ENCODE measurements at places on chromosomes 2 and 18.
A peak's percentile ranks its signal among the peaks of the same experiment; 100 is the strongest.

GRCh38 chr2:118014492-118014824 is 588 bp upstream of the CCDC93 start:
- DNase-seq = no peak

- DNase-seq = no peak
Observed at GRCh38 chr2:54497763-54498680, 41.9 kb downstream of the SPTBN1 start.

- no peak for DNase-seq
Observed at GRCh38 chr2:98269274-98269673, 77.0 kb upstream of the CNGA3 start.

- no peak for DNase-seq
Observed at GRCh38 chr18:76553715-76554546, 58.9 kb upstream of the ZNF516 start.

GRCh38 chr2:159792036-159792435 is 6.0 kb downstream of the CD302 start:
- no peak for DNase-seq

DNA sequence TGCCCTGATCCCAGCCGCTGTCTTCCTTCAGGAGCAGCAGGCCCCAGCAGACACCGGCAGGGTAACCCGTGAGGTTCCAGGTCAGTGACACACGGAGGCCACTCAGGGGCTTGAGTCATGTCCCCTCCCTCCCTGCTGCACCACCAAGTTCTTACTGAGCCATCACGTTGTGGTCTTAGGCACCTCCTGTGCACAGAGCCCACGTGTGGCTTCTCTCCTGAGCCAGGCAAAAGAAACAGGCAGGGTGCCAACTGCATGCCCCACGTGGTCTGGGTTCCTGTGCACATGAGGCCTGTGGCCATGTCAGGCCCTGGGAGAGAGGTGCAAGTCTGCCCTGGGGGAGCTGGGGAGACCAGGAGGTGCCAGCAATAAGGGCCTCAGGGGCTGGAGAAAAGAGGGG is 264.8 kb downstream of the KLHL29 start:
- DNase-seq = no peak

DNA sequence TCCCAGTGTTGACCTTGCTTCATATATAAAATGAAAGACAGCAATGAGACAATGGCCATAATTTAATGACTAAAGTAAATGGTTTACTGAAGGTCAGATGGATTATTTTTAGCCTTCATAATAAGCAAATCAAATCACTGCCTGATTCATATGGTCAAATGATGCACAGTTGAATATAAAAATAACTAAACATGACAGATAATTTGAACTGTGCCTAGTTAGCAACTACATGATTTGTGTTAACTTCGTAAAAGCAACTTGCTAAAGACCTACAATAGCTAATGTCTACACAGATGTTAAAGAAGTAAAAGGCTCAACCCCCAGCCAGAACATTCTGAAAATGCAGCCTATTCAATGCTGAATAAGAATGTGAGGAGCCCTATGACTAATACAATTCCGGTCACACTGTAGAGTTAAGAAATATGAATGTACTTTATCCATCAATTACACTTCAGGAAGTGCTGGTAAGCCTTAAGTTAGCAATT is 590.8 kb upstream of the CDH2 start:
- no peak for DNase-seq

DNA sequence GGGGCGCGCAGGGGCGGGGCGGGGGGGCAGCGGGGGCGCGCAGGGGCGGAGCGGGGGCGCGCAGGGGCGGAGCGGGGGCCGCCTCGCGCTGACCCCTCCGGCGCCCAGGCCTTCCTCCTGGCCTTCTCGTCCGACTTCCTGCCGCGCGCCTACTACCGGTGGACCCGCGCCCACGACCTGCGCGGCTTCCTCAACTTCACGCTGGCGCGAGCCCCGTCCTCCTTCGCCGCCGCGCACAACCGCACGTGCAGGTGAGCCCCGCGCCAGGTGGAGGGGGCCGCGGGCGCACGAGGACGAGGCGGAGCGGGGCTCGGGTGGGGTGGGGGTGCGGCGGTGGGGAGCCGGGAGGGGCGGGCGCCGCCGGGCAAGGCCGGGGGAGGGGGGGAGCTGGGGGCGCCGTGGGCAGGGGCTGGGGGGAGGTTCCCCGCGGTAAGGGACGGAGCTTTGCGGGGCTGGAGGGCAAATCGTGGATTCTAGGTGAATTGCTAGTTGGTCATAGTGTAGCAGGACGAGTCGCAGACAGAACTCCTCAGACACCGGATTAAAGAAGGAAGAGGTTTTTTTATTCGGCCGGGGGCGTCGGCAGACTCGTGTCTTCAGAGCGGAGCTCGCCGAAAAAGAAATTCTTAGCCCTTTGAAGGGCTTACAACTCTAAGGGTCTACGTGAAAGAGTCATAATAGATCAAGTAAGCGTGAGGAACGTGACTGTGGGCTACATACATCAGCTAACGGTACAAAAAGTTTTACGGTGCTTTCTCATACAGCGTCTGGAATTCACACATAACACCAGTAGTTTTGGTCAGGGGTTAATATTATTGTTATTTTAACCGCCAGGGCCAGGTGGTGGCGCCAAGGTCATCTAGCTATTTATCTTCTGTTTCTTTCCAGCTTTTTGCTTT is 29.9 kb downstream of the ANO7 start:
- peak; percentile 16 for DNase-seq

DNA sequence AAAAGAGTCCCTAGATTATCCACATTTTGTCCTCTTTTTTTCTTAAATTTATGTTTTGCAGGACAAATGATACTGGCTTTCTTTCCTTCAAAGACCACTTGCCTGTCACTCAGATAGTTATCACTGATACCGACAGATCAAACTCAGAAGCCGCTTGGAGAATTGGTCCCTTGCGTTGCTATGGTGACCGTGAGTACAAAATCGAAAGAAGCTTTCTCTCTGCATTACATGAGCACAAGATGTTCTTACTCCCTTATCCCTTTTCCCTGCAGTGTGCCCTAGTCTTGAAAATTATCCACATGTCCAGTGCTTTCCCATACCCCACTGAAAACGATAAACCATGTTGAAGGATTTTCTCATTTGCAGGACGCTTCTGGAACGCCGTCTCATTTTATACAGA is 738.5 kb downstream of the CNTNAP5 start:
- DNase-seq = no peak

DNA sequence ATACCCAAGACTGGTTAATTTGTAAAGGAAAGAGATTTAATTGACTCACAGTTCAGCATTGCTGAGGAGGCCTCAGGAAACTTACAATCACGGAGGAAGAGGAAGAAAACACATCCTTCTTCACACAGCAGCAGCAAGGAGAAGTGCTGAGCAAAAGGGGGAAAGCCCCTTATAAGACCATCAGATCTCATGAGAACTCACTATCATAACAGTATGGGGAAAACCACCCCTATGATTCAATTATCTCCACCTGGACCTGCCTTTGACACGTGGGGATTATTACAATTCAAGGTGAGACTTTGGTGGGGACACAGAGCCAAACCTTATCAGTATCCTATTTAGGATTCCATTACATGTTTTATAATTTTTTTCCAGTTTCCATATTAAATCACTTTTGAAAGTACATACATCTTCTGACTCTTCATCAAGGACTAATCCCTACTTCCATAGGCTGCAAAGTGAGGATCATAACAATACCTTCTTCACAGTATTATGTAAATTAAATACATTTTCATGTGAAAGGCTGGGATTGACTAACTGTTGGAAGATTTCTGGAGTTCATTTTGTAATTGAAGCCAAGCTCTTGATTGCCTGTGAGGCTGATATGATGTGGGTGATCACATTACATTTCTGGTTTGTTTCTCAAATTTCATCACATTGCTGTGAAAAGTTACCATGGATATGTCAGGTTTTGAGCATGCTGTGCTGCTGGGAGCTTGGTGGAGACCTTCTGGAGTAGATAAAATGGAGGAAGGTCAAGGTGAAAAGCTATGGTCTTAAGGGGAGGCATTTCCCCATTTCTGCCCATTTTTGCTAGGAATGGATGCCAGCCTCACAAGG is 31.7 kb upstream of the CERS6 start:
- no peak for DNase-seq

DNA sequence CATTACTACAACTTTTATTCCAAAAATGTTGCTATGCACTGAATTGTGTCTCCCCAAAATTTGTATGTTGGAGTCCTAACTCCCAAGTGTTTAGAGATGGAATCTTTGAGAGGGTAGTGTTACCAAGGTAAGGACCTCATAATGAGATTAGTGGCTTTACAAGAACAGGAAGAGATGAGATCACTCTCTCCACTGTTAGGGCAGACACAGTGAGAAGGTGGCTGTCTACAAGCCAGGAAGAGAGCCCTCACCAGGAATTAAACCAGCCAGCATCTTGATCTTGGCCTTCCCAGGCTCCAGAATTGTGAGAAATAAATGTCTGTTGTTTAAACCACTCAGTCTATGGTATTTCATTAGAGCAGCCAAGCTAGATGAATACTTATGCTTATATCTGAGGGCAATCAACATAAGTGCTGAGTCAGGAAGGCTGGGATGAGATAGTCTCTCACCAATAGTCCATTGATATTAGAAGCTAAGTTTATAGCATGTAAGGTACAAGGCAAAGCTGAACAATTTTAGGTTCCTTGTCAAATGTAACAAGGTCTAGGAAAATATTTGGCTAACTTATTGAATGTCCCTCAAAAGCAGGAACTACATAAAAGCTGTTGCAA is 317.6 kb upstream of the REG3G start:
- no peak for DNase-seq

DNA sequence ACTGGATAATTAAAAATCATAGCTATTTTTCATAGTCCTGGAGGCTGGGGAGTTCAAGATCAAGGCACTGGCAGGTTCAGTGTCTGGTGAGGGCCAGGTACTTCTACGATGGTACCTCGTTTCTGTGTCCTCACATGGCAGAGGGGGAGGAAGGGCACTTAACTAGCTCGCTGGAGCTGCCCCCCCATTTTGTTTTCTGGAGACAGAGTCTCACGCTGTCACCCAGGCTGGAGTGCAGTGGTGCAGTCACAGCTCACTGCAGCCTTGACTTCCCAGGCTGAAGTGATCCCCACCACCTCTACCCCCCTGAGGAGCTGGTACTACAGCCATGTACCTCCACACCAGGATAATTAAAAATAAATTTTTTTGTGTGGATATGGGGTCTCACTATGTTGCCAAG is 40.3 kb downstream of the ASB1 start:
- DNase-seq = no peak

DNA sequence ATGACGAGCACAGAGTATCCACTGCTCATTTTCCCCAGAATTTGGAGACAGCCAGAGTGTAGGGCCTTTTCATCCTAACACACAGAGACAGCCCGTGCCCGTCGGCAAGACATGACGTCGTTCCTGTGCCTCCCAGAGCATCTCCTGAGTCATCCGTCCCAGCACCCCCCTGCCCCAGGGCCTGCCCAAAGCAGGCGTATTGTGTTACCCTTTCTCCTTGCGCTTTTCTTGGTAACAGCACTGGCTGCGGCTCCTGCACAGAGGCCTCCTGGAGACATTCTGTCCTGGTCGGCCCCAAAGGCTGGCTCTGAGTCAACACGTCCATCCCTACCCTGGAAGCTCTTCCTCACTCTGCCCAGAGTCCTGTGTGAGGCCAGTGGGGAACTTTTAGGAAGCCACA is 217.1 kb downstream of the KLHL29 start:
- no peak for DNase-seq

DNA sequence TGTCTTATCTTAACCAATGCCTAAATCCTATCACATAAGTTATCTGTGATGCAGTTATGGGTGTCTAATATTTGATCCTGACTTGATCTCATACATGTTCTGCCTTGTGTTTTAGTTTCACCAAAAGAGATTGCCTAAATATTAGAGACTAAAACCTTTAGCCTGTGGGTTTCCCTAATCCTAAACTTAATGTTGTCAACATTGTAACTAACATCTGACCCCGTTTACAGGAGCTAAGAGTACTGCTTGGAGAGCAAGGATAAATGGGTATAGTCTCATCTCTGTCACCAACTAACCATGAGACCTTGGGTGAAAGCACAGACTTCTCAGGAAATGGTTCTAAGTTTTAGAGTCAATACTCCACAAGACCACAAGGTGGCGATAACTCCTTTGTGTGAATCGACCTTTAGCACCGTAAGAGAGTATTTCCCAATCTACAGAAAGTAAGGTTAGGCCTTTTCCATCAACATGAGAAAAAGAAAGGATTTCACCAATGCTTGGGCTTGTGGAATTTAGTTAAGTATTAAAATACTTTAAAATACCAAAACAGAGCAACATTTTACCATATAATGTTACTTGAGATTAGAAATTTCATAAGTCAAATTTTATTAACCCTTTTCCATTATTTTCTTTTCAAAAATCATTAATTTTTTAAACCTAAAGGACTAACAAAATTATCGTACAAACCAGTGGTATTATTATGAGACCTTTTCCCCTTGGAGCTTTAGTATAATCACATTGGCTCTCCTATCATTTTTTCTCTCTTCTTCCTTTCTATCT is 60.5 kb downstream of the G6PC2 start:
- no peak for DNase-seq

DNA sequence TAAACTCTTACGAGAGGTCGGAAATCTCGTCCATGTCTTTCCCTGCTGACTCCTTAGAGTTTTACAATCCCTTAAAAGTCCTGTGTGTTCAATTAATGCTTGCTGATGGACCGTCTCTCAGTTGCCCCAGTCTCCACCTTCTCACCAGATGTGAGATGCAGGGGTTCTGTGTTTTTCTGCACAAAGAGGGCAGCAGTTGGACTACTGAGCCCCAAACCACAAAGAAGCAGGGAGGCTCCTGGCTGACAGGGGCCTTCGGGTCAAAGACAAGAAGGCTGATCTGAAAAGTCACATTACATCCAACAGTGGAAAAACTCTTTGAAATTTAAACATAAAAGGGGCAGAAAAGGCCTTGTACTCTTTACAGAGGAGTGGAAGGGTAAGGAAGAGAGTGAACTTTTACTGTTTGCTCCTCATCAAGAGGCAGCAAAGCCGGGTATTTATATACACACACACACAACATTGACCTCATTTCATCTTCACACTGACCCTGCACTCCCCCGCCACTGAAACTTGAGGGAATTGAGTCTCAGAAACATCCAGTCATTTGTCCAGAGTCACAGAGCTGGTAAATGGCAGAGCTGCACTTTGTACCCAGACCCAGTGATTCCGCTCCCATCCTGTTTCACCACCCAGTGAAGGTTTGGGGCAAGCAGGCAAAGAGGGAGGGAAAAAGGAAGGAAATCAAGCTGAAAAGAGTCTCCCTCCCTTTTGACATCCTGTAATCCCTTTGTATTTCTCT is 23.7 kb downstream of the MRPL33 start:
- DNase-seq = no peak

GRCh38 chr2:106805716-106806115 is 80.3 kb downstream of the ST6GAL2 start:
- no peak for DNase-seq

GRCh38 chr2:235533616-235534385 is 40.0 kb downstream of the AGAP1 start:
- no peak for DNase-seq

- DNase-seq = no peak
Observed at GRCh38 chr2:47767497-47767844, 15.5 kb upstream of the MSH6 start.

- DNase-seq = peak; percentile 60
Observed at GRCh38 chr2:190515687-190516086, 18.8 kb downstream of the NEMP2 start.

- peak; percentile 28 for DNase-seq
Observed at GRCh38 chr18:79522451-79523205, 126.9 kb downstream of the NFATC1 start.

- no peak for DNase-seq
Observed at GRCh38 chr2:101388232-101388631, 929 bp upstream of the CREG2 start.
